ENCODE measurements at places on chromosomes 13 and 19.

DNA sequence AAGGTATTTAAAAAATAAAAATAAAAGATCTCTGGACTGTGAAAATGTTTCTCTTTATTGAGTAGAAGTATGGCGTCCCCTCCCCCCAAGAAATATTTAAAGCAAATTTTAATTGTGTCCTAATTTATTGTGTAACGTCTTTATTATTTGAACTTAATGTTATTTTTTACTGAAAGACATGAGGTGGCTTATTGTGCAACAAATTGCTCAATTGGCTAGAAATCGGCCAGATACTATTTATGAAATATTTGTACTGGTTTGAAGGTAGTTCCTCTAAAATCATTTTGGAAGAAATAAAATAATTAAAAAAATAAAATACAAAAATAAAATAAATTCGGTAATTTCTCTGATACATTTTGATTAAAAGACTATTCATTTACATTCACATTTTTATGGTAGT is 162.3 kb downstream of the DACH1 start:
- no peak for DNase-seq

DNA sequence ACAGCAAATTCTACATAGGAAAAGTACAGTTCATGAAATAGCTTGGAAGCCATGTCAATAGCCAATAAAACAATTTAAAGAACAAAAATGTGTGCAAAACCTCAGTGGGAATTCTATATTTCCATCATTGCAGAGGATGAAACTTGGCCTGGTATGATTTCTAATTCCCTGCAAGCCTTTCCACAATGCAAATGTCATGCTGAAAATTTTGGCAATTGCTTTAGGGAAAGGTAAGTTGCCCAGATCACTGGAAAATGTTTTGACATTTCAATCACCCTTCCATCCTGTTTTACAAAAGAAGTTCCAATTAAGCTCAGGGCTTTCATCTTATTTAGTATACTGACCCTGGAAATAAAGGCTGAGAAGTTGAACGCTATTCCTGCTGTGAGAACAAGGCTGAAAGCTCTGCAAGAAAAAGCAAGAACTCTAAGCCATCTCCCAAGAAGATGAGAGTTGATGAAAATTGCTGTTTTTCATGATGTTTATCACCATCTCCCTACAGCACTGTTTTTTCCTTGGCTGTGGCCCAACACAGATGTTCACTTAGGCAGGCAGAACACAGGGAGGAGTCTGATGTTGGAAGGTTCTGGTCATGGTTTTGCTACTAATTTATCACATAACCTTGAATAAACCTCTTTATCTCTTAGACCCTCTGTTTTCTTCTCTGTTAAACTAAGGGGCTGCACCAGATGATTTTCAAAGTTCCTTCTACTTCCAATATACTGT is 263.7 kb downstream of the KCTD12 start:
- no peak for DNase-seq

DNA sequence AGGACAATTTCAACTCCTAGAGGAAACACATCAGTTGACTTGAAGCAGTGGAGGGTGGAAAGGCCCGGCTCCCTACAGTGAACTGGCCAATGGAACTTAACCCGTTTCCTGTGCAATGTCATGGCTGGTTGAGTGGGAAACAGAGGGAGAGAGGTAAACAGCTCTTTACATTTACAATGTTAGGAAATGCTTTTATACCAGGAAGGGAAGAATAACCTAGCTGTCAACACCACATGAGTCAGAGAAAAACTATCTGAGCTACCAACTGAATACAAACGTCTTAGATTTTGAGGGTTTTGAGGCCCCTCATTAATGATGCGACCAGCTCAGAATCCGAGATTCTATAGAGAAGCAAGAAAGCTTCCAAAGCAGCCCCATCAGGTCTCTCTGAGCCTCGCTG is 36.7 kb downstream of the CARD8 start:
- DNase-seq, result no peak

GRCh38 chr13:60080850-60081249 is 82.9 kb downstream of the DIAPH3 start:
- DNase-seq, result no peak

Data from stimulated activated CD4-positive, alpha-beta T cell treated with anti-CD3 and anti-CD28 coated beads, Interleukin-4, amount 100 ng/mL, for 4 hours (primary cell).